ENCODE measurements at places on chromosomes 2 and 18.

GRCh38 chr2:39919511-39920306, 140.7 kb upstream of the THUMPD2 start:
- DNase-seq: no peak

- DNase-seq: no peak
Measured at GRCh38 chr2:226403369-226403768, 396.3 kb downstream of the IRS1 start.

- DNase-seq: no peak
Measured at GRCh38 chr2:209413311-209414014, 10.4 kb upstream of the MAP2 start.

DNA sequence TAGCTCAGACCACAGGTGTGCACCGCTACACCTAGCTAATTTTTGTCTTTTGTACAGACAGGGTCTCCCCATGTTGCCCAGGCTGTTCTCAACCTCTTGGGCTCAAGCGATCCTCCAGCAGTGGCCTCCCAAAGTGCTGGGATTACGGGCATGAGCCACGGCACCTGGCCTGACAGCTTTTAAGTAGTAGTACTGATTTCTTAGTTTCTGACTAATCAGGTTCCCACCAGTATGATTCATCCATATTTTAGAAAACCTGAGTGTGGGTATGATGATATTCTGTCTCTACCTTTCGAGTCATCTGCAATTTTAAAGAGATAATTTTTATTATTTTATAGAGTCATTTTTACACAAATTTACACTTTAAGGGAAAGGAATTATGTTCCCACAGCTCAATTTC, 46.4 kb upstream of the GULP1 start:
- no peak for DNase-seq

DNA sequence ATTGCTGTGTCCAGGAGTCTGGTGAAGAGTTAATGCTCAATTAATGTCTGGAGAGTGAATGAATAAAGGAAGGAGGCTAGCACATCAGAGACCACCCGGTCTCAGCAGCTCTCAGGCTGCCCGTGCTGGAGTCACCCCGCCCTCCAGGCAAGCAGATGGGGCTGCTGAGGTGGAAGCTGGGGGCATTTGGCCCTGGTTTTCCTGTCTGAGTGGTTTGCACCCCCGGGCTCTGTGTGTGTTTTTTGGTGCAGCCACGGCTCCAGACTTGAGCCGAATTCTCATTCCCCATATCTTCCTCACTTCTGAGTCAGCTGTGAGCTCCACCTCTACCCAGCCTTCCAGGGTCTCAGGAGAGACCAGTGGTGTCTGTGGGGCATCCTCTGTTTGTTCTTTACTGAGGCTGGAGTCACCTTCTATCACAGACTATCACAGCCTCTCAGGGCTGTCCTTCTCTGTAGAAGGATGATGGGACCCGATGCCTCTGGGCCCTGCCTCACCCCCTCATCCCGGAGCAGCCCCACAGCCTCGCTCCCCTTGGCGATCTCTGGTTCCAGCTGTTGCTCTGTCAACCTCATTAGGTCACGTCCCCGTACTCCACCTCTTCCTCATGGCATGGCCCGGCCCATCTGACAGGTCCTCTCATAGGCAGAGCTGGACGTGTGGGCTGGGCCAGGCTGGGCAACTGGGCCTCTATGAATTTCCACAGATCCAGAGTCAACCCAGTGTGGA, 60.8 kb downstream of the HS1BP3 start:
- no peak for DNase-seq

DNA sequence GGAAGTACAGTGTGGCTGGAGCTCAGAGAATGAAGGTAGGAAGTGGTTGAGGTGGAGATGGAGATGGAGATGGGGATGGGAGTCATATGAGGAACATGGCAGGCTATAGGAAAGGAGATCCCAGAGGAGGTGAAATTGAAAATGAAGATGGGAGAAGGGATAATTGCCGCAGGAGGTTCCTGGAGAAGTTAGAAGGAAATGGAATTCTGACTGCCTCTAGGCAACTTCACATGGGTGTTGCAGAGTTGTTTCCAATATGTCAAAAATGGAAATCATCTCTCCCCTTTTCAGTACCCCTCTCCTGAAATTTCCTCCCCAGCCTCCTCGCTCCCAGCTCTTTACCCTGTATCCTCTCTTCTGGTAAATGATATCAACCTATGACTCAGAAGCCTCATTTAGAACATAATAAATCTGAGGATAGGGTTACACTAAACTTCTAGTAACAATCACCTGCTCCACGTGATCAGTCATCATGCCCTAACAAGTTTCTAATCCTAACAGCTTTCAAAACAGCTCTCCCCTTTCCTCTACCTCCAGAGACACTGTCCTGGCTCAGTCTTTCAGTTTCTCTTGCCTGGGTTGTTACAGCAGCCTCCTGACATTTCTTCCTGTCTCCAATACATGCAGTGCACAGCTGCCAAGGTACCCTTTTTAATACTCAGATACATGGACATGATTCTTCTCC, 201.9 kb upstream of the RBMS1 start:
- no peak for DNase-seq

GRCh38 chr2:62465039-62465740, 40.8 kb downstream of the TMEM17 start:
- no peak for DNase-seq

DNA sequence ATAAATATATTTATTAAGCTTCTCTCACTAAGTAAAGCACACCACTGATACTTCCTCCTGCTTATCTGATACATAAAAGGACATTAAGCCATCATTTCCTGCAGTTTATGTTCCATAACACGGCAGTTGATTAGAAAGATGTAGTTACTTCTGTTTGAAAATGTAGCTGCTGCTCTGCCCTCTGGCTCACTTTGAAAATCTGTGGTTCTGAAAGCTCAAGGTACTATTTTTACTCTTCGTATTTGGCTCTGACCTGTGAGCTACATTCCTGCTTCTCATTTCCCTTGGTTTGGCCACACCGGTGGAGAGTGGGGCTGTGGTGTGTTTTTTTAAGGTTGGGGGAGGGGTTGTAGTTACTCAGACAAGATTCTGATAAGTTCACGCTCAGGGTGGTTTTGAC, 12.8 kb upstream of the TTN start:
- DNase-seq: no peak

DNA sequence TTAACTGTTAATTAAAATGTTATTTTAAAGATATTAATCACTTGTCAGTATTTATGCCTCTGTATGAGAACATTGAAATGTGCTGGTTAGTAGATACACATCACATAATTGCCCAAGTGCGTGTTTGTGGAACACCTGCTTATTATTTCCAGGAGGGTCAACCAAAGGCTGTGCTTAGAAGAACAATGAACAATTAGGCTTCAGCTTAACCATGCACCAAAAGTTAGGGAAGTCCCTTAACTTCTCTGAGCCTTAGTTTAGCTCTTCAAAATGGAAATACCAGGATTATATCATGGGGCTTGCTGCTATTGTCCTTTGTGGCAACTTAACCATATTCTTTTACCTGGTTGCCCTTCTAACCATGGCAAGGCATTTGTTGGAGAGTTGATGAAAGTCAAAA, 43.0 kb upstream of the PLA2R1 start:
- DNase-seq: no peak

DNA sequence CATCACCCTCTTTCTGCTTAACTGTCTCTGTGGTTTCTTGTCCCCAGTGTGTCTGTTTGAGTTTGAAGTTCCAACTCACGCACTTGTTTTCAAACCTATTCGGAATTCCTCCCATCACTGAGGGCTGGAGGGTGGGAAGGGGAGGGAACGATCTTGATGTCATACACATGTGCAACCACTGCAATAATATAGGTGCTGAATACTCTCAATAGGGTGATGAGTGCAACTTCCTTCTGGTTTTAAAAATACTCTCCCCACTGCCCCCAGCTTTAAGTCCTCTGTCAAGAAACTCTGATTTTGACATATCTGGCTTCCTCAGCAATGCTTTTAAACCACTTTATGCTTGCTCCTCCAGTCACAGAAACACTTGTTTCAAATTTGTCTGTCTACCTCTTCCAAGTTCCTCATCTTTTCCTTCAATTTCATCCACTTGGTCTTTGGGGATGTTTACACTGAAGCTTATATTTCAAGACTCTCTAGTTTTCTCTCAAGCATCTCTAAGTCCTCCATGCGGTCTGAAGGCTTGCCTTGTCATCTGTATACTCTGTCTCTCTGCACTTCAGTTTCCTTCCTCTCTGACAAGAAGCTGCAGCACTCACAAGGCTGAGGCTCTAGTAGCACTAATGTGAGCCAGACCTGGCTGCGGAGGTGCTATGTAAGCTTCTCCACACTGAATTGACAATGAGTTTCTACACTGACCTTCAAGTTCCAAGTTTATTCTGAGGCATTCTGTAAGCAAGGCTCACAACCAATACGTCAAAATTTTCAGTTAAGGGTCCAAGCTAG, 422.3 kb downstream of the ZEB2 start:
- no peak for DNase-seq

DNA sequence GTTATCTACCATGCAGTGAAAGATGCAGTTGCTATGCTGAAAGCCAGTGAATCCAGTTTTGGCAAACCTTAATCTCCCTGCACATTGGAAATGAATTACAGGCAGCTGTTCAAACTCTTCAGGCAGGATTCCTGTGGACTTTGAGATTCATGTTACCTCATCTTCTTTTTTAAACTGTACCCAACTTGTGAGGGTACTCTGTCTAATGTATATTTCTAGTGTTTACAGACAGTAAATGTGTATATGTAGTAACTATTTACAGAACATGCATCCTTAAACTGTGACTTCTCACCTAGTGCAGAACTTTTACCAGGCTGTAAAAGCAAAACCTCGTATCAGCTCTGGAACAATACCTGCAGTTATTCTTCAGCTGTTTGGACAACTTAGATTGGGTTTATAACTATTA, 50.9 kb downstream of the KDM3A start:
- DNase-seq: no peak

- DNase-seq: no peak
Measured at GRCh38 chr2:54618646-54619565, 104.6 kb upstream of the EML6 start.

DNA sequence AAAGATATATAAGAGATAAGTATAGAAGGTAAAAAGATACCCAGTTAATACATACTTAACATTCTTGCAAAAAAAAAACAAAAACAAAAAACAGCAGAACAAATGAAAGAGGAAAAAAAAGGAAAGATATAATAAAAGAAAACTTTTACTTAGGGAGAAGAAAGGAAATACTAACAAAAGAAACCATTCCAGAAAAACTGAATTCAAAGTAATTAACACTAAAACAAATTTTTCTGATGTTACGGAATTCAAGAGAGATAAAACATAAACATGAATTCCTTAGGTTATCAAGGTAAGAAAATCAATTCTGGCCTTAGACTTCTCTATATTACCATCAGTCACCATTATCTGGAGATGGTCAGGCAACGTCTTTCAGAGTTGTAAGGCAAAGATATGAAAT, 261.8 kb downstream of the ZEB2 start:
- DNase-seq: no peak

GRCh38 chr2:55948176-55948923, 24.8 kb upstream of the EFEMP1 start:
- no peak for DNase-seq

DNA sequence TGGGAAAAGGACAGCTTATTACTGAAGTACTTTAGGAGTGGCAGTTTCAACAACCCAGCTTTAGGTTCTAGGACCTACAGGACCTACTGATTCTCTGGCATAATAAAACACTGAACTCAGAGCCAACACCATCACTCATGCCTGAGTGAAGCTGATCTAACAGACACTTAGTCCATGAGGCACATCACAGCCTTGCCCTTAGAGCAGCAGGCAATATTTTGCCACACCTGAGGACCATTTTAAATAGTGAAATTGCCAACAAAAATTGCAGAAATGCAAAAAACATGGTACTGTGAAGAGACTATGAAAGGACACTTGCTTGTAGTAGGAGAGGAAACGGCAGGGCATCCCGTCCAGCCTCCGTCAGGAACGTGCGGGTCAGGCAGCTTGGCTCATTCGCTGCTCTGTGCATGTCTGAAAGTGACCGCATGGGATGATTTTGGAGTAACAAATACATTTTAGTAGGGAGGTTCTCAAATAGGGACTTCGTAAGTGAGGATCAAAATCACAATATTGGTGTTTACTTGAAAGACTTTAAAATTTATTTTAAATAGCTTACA, 18.1 kb downstream of the CNOT11 start:
- DNase-seq: no peak

GRCh38 chr2:43950383-43951008, 45.3 kb downstream of the LRPPRC start:
- no peak for DNase-seq
